ENCODE measurements at places on chromosomes 3 and 15.

GRCh38 chr3:128555098-128555825 lies 62.3 kb upstream of the GATA2 start:
- no peak for DNase-seq

DNA sequence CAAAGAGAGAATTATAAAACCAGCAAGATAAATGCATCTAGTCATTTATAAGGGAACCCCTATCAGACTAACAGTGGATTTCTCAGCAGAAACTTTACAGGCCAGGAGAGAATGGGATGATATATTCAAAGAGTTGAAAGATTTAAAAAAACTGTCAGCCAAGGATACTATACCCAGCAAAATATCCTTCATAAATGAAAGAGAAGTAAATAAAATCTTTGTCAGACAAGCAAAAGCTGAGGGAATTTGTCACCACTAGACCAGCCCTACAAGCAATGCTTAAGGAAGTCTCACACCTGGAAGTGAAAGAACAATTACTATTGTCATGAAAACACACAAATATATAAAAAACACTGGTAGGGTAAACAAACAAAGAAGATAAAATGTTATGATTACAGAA lies 113.4 kb upstream of the FAM3D start:
- no peak for DNase-seq

DNA sequence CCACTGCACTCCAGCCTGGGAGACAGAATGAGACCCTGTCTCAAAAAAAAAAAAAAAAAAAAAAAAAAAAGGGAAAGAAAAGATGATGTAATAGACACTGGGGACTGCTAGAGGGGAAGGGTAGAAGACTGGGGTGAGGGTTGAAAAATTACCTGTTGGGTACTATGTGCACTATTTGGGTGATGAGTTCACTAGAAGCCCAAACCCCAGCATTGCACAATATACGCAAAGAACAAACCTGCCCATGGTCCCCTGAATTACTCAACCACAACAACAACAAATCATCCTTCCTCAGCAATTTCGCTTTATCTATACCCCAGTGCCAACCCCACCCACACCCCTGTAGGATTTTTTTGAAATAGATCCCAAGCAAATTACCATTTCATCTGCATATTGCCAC lies 13.5 kb downstream of the NIPA1 start:
- no peak for DNase-seq

DNA sequence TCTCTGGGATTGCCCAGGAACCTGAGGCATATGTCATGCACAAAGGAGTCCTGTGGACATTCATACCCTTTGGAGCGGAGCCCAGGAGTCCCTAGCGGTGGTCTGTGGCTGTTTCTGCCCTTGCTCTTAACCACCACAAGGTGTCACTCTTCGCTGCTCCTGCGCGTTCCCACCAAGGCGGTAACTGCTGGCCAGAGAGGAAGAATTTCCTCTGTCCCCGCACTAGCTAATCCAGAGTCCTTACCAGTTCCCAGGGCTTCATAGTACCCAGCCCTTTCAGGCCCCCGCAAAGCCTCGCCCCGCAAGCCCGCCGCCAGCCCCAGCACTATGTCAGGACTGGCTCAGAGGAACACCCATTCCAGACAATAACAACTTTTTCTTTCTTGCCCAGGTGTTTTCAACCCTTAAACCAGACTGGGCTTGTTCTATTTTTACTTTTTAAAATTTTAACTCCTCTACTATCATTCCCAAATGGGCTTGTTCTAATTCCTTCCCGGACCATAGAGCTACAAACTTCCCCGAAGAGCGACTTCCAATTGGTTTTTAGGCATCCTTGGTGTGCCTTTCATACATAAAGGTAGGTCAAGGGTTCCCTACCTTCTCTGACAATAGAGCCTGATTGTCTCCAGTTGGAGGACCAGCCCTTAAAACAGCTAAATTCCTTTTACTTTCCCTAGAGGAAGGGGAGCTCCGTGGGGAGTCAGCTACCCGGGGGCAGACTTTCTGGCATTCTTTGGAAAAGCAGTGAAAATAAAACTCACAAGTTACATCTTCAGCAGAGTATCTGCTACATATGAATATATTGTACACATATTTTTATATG lies 31.8 kb upstream of the ZNF774 start:
- peak; percentile 84 for DNase-seq

DNA sequence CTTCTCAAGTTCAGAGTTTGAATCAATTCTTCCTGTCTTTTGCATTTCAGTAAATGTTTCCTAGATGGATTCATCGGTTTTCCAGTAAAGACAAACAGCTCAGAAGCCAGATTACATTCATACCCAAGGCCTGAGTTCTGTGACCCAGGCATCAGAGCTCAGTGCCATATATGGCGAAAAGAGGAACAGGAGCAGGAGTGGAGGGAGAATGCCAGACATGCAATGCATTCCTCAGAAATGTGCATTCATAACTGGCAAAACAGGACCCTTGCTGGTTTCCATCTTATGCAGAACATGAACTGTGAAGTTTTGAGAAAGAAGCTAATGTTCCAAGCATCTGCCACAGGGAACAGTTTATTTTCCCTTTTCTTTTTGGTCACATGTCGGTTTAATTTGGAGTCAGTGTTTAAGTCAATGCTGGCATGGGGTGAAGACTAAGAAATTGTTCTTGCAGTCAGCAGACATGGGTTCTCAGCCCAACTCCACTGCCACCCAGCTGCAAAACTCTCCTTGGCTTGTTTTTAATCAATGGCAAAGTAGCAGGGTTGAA lies 116.5 kb downstream of the LPP start:
- no peak for DNase-seq

GRCh38 chr15:81548365-81549130 lies 174.5 kb upstream of the TMC3 start:
- DNase-seq, result no peak

- no peak for DNase-seq
Measured at GRCh38 chr15:65212097-65212496, 824 bp upstream of the CILP start.

DNA sequence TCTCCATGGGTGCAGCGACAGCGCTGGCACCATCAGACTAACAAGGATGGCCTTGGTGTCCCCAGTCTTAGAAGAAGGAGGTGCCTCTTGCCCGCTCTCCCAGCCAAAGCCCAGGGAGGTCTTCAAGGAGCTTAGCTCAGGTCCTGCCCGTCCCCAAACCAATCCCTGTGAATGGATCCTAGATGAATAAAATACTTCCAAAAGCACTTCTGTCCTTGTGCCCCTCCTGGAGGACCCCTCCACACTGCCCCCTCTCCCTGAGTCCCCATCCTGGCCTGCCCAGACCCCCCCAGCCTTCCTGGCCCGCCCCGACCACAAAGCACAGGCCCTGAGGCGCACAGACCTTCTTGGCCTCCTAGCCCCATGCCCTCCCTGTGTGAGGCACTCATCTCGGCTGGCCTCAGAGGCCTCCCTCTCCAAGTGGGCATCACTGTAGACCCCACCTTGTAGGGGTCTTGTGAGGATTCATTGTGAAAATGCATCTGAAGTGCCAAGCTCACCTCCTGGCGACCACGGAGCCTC lies 8.4 kb downstream of the SLC28A1 start:
- DNase-seq, result no peak

DNA sequence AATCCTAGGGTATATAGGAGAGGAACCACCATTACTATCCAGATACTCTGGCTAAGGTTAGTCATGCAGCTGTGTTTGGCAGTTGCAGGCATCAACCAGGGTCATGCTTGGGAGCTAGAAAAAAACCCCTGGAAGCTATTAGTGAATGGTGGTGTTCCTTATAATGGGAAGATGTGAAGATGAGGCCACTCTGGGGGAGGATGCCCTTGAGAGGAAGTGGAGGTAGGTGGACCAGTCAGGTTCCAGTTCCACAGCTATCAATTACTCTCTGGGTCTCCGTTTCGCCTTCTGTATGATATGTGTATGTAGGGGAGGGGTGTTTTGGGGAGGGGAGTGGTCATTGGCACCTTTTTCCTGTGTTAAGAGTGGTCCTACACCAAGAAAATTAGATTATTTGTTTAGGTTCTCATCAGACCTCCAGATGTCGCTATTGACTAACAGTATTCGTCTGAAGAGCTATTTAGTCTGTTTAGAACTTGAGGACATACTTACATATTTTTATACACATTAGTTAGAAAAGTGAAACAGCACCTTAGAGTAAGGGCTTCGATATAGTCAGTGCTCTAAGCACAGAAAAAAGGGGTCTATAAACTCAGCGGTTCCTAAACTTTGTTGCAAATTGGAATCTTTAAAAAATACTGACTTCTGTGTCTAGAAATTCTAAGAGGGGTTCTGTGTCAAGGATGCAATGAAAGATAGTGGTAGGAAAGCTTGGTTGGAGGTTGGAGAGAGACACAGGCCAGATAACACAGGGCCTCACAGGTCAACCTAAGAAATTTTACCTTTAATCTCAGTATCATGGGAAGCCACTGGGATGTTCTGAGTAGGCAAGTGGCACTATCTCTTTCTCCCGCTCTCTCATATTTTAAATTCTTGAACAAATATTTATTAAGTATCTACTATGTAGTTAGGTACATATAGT lies 9.1 kb upstream of the HPS3 start:
- DNase-seq, result no peak

GRCh38 chr15:32029409-32029861 lies 880 bp upstream of the CHRNA7 start:
- no peak for DNase-seq

All from cerebellar nuclear complex (tissue), 1 donor.